IPS DF 6.9 (cell line): ENCODE measurements at places on chromosomes 6 and 20.

GRCh38 chr6:21201187-21201586 lies 392.4 kb upstream of the SOX4 start:
- DNase-seq, result no peak

- DNase-seq, result no peak
These were observed 67.7 kb downstream of the RREB1 start for GRCh38 chr6:7175462-7175861.

DNA sequence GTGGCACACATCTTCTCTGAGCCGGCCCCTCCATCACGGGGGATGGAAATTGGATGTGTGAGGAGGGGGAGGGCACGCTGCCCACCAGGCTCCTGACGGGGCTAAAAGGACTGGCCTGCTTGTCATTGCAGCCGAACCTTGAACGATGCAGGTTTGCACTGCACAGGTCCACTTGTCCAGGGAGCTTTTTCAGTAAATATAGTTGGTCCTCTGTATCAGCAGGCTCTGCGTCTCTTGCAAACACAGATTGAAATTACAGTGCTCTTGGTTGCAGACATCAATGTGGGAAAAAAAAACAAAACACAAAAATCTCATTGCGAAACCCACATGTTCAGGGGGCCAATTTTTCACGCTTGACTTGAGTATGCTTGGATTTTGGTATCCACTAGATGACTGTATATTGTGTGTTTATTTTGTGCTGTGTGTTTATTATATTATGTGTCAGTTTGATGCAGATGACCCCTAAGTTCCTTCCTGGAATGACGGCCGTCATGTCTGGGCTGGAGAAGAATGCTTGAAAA lies 29.2 kb downstream of the ERMARD start:
- DNase-seq, result no peak

DNA sequence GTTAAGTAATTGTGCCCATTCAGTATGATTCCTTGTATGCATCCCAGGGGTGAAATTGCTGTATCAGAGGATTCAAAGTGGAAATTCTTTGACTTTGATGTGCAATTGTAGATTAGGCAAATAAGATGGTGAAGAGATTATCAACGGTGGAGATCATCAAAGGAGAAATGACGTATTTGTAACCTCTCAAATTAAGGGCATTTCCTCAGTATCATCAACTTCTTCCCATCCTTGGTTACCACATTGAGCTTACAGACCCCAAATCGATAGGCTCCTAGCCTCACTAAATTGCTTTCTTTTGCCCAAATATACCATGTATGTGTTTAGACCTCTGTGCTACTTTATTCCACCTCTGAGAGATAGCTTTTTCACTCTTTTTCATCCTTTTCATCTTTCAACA lies 213.1 kb upstream of the ZFP64 start:
- DNase-seq, result no peak

DNA sequence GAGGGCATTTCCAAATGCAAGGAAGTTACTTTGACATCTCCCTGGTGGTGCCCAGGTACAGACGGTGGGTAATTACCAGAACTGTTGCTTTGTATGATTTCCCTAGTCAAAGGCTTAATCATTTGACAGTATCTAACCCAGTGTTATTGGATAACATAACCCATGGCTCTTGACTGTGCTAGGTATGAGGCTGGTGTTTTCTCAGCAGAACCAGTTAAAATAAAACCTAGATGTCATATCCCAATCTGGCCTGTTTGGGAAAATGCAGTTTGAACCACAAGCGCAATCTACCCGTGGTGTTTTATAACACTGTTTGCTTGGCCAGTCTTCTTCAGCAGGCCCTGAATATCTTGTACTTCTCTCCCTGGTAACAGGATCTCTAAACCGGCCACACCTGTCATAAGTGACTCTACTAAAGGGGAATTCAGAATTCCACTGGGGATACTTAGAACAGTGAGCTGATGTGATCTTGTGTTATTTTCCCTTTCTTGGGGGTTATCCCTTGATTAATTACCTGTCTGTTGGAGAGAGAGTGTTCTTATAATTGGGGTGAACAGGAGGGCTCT lies 32.8 kb downstream of the PPP1R14C start:
- DNase-seq, result no peak

DNA sequence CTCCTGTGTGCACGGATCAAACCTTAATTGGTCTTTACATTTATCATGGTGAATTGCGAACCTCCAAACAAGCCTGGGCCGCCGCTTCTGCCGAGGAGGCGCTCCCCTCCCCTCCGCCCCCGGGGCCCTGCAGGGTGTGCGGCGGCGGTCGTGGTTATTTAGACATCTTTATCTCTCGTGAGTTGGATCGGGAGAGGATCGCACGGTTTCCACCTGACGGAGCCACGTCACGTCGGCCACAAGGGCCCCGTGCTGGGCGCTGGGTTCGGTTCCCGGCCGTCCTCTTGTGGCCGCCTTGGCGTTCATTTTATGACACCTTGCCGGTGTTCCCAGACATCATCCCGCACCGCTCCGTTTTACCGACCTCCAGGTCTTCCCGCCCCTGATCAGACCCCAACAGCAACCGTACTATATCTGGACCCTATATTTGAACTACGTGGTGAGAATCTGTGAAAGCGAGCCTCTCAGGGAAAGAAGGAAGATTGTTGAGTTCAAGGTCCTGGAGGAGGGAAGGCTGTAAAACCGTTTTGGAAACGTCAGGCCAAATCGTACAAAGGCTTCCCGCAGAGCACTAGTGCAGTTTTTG lies 1.3 kb upstream of the CNR1 start:
- no peak for DNase-seq

- no peak for DNase-seq
These were observed 110.9 kb downstream of the GMDS start for GRCh38 chr6:2134554-2134953.

GRCh38 chr6:37060195-37060559 lies 54.7 kb downstream of the FGD2 start:
- DNase-seq, result no peak

DNA sequence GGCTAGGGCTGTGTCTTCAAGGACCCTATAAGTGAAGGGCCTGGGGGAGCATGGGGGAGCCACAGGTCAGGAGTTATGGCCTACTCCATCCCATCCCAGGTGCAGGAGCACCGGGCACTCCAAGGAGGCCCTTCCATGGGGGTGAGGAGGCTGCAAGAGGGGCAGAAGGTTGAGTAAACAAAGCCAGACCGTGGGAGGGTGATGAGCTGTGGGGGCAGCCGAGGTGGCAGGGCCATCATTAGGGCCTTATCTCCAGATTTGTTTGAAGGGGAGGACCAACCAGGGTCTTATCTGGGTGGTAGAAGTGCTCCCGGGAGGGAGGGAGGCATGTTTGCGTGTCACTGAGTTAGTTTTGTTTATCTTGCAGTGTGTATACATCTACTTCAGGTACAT lies 2.1 kb upstream of the FAM83C start:
- no peak for DNase-seq
